ENCODE measurements at places on chromosomes 3 and 15.

- DNase-seq = no peak
Observed at GRCh38 chr3:3531476-3531875, 267.8 kb upstream of the LRRN1 start.

DNA sequence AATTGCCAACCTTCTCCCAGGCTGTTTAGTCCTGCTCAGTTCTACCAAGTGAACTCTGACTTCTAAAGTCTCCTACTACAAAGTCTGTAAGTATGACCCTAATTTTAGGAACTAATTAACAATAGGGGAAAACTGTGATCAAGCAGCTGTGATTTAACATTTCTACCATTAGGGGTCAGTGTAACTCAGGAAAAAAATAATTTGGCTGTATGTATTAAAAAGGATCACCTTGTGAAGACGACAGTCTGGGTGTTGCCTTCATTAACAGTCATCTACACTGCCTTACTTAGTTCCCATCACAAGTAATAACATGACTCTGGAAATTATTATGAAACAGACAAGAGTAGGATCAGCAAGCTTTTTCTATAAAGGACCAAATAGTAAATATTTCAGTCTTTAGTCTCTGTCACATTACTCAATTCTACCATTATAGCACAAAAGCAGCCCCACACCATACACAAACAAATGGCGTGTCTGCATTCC, 4.2 kb upstream of the NPHP3 start:
- DNase-seq = no peak

DNA sequence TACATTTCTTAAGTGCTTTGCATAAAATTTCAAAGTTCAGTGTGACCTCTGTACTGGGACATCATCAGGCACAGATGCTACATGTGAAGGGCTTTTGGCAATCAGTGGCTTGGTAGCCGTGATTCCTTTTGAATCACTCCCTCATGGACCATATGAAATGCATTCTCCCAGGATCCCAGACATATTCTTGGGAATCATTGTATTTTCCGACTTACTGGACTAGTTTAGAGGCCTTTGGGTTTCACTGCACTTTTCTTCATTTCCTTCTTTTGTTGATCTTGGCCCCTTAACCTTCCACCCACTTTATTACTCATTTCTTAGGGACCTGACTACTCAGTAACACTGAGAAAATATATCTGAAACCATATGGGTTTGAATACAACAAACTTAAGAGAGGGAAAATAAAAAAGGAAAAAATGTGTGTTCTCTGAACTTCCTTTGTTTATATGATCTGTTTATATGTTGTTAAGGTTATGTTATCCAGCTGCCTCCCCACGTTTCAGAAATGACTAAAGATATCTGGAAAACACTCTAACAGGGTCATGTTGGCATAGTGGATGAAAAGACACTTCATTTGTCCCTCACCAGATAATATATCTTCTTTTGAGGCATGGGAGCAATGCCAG, 35.1 kb downstream of the HMG20A start:
- no peak for DNase-seq

GRCh38 chr15:50280271-50280670, 14.7 kb upstream of the HDC start:
- no peak for DNase-seq

- DNase-seq = no peak
Observed at GRCh38 chr3:186290796-186291195, 71.2 kb downstream of the DGKG start.

Data from activated T-helper 1 cell treated with Interleukin-2 at 50 U/mL for 16 hours (primary cell).